ENCODE measurements at places on chromosomes 3 and 15. TPM values are rescaled to one million over a fixed set of nuclear protein-coding genes. Genes with fewer than 3 reads are reported as not detected.

Gene GOLGA6A
- total RNA-seq, result 0.20 TPM

Gene DUOX2
- total RNA-seq, result not detected

Gene UNC45A
- 48.3 TPM for total RNA-seq

Gene GABRR3
- not detected for total RNA-seq

Gene ADPRH
- 6.6 TPM for total RNA-seq
